Stimulated activated CD4-positive, alpha-beta T cell treated with anti-CD3 and anti-CD28 coated beads, Interleukin-4, amount 100 ng/mL, for 48 hours (primary cell): ENCODE measurements at places on chromosomes 16 and 17.
A peak's percentile ranks its signal among the peaks of the same experiment; 100 is the strongest.

DNA sequence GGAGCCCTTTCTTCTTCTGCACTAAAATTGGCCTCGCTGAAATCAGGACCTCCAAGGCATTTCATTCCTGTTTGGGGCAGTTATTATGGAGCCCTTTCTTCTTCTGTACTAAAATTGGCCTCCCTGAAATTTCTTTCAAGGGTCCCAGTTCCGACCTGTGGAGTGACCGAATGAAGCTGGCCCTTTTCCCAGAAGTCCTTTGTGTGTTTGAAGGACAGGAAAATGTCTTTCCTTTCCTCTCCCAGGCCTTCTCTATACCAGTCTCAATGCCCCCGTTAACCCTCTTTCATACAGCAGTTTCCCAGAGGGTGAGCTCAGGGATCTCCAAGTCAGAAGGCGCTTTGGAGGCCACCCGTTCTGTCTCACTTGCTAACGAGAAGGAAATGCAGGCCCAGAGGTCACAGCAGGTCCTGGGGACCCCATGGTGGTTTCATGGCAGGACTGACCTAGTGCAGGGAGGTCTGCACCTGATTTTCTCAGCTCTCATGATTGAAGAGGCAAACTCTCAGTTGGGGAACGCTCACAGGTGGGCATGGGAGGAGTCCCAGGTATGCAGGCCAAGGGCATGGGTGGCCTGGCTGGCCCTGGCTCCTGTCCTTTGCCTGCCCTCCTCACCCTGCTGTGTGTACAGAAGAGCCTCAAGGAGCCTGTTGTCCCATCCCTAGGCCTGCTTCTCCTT lies 37.1 kb upstream of the DOC2B start:
- DNase-seq: no peak

GRCh38 chr16:89536886-89537548 lies 23.5 kb upstream of the RPL13 start:
- no peak for DNase-seq

GRCh38 chr16:49452108-49452507 lies 78.5 kb downstream of the C16orf78 start:
- DNase-seq: no peak

DNA sequence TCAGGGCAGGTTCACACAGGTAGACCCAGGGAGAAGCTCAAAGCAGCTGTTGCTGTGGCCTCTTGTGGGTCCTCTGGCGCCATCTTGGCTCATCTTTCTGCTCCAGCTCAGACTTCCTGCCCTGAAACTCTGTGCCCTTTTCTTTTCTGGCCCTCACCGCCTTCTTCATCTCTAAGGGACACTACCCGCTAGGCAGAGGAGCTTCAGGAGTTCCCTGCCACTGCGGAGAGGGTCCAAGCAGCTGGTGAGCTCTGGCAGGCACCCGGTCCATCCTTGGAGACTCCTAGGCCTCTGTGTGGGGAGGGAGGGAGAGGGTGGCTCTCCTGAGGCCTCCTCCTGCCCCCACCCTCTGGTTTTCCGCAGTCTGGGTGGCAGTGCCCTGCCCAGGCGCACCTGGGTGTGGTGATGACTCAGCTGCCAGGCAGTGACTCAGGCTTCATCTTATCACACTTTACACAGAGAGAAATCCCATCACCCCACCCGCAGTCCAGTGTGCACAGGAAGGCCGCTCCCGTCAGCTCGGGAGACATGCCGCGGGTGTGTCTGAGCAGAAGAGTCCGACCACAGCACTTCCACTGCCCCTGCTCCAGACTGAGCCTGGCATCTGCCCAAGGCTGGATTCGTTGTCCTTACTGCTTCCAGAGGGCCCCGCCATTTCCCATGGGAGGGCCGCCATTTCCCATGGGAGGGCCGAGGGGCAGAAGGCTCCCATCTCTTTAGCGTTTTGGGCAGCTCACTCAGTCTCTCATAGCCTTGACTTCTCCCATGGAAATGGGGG lies 7.3 kb downstream of the NT5C start:
- peak; percentile 43 for DNase-seq

DNA sequence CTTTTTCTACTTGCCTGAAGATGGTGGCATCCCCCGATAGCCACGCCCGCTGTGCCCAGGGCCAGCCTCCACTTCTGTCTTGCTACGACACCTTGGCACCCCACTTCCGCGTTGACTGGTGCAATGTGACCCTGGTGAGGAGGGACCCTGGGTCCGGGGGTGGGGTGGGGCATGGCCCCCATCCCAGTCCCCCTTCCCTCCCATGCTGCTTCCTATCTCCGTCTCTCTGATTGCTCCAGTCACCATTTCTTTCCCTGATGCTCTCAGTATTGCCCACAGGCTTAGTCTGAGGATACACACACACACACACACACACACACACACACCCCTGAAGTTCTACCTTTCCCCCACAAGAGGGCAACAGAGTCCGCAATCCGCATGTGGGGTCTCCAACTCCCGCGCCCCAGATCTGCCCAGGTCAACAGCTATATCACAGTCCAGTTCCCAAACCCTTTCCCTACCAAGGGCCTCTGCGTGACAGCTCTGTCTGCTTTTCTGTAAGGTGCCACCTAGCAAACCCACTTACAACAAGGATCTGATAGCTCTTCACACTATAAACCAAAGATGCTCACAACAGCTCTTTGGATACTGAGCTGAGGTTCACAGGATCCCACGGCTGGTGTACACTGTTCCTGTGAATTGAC lies 3.4 kb downstream of the SGCA start:
- DNase-seq: peak; percentile 33

- DNase-seq: no peak
Observed at GRCh38 chr16:56388209-56388608, 37.1 kb downstream of the AMFR start.

DNA sequence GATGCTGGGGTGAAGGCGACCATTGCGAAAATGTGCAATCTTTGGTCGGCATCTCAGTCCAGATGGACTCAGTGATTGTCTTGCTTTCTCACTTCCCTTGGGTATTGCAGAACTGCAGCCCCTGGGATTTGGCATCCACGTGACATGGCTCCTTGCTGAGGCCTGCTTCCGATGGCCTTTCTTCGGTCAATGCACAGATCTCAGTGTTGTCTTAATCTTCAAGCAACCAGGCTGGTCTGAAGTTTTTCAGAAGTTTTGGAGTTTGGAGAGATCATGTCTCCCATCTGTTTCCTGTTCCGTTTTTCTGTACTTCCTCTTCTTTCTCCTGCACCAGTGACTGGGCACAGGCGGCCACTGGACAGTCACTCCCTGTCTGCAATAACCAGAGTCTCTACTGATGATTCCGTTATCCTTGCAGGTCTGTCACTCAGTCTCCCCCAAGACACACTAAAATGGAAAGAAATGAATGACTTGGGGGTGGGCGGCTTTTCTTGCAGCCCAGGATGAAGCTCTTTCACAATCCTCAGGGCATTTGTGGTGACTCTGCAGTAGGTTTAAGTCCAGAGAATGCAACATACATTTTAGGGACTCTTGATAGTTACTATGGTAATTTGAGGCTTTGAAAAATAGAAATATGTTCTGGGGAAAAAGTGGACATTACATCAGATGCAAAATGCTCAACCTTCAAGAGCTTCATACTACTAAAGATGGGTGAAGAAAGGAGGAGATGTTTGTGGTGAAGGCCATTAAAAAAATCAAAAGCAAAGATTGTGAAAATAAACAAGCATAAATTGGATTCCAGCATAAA lies 106.3 kb upstream of the ZFHX3 start:
- no peak for DNase-seq

DNA sequence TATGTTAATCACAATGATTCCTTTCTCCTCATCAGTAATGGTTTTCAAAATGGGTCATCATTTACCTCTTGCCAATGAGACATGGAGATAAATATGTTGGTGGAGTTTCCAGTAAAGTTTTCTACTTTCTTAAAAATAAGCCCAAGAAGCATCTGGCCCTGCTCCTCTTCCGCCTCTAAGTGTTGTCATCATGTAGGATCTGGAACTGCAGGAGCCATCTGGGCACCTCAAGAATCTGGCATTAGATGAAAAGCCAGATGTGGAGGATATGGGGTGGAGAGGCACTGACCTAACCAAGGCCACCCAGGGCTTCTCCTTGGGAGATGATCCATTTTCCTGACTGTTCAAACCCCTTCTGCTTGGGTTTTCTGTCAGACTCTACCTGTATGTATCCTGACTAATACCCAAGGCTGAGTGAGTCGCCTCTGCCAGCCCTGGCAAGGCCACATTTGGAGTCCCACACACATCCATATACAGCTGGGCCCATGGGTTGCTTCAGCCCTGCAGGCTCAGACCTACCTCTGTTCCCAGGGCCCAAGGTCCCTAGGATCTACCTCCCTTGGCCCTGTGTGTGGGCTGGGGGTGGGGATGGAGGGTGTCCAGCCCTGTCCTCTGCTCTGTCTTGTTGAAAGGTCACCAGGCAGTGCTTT lies 24.6 kb downstream of the CCDC182 start:
- DNase-seq: no peak

DNA sequence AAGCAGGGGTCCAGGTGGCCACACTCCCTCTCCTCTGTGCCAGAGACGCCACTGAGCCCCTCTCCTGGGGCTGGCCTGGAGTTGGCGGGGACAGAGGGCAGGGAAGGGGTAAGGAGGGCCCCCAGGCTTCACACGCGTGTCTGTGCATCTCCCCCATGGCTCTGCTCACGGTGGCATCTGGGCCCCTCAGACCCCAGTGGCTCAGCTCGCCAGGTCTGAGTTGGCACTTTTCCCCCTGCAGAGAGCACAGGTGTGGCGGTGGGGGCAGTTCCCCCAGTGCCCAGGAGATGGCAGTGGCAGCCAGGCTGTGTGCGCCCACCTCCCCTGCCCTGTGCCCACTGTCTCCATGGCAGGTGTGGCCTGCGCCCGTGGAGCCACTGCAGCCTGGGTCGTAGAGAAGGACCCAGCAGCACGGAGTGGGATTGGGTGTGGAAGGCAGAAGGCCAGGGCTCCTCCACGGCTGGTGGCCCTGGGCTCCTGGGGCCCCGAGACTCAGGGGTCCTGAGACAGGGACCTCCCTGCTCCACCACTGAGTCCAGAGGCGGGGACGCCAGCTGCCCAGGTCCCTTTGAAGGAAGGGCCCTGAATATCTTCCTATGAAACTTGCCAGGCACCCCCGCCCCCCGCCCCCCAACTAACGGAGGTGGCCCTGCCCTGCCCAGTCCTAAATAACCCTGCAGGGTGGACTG lies 4.3 kb upstream of the APRT start:
- no peak for DNase-seq

- no peak for DNase-seq
Observed at GRCh38 chr16:60413969-60414368, 1622.3 kb downstream of the CDH8 start.

- no peak for DNase-seq
Observed at GRCh38 chr17:57778306-57778705, 33.2 kb upstream of the CCDC182 start.
